ENCODE measurements at places on chromosomes 16 and 17.

DNA sequence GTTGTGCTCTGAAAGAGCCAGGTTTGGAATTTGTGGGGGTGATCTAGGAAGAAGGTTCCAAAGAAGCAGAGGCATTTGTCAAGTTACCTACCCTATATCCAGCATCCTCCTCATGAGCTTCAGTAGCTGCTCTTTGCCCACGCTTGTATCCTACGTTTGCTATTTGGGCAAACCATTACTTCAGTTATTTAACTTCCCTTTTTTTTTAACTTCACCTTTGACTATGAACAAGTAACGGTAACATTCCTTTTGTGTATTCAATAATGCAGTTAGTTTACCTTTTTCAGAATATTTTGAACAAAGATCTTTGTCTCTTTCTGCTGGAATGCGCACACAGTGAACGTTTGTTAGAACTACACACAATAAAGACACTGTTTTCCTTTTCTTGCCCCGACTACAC, 41.5 kb downstream of the CYB5B start:
- DNase-seq: no peak

DNA sequence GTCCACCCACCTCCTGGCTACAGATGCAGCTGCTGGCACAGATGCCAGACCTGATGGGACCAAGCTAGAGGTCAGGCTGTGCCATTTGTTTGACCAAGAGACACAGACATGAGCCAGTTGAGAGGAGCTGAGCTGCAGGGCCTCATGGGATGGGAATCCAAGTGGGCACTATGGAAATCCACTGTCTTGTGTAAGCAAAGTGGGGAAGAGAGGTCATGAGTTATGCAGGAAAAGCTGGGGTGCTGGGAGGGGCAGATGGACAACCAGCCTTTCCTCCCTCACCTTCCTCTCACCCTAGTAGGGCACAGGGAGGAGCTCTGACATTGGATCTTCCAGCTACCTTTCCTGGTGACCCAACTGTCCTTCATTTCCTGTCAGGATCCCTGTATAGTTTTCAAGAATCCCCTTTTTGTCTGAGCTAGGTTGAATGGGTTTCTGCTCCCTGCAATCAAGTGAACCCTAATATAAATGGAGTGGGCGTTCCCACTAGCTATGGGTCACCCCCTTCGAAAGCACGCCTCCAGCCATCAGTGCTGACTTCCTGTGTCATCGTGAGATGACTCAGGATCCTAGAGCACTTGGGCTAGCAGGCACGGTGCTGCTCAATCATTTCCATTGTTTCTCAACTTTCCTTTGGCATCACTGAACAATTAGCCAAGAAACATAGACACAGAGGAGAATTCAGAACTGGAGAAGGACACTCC, 13.6 kb downstream of the ATPAF2 start:
- no peak for DNase-seq

GRCh38 chr16:59690216-59690615, 956.1 kb upstream of the GOT2 start:
- no peak for DNase-seq

- DNase-seq: no peak
Observed at GRCh38 chr17:4393806-4394205, 27.3 kb upstream of the UBE2G1 start.

Data from stimulated activated CD4-positive, alpha-beta T cell treated with anti-CD3 and anti-CD28 coated beads, Interleukin-1b, Interleukin-23, amount 100 ng/mL, for 1 hour (primary cell).